ENCODE measurements at places on chromosomes 12 and 14. TPM values are rescaled to one million over a fixed set of nuclear protein-coding genes. Genes with fewer than 3 reads are reported as not detected.
A peak's percentile ranks its signal among the peaks of the same experiment; 100 is the strongest.

- no peak for DNase-seq
Measured at GRCh38 chr12:92506460-92506859, 196.3 kb upstream of the PLEKHG7 start.

Gene LTB4R2
- 7.8 TPM for total RNA-seq

- no peak for DNase-seq
Measured at GRCh38 chr14:31270196-31270772, 62.7 kb upstream of the HECTD1 start.

- peak; percentile 72 for DNase-seq
Measured at GRCh38 chr14:76348898-76349297, 27.0 kb upstream of the ESRRB start.

DNA sequence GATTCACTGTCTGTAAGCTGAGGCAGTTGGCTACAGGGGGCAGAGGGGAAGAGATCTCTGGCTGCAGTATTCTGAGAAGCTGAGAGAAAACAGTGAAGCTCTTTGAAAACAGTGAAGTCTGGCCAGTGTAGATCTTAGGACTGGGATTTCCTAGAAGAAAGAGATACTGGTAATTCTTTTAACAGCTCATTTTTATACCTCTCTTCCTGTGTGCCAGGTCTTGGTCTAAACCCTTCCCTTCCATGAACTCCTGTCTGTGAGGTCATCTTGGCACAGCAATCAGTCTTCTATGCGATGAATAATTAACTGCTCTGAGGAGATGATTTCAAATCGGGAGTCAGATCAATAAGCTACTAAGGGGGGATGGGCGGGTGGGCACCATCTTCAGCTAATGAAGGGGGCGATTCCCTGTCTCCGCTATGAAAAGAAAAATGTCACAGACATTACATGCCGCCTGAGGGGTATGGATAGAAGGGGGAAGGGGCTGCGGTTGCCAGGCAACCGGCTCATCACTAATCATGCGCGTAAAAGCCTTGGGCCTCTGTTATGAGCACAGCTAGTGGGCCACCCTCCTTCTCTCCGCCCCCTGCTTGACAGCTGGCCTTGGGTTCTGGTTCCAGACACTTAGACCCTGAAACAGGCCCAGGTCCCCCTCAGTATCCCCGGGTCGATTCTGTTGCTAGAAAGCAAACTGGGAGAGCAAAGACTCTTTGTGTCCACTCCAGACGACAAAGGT, 75.3 kb upstream of the CEP83 start:
- DNase-seq = no peak

DNA sequence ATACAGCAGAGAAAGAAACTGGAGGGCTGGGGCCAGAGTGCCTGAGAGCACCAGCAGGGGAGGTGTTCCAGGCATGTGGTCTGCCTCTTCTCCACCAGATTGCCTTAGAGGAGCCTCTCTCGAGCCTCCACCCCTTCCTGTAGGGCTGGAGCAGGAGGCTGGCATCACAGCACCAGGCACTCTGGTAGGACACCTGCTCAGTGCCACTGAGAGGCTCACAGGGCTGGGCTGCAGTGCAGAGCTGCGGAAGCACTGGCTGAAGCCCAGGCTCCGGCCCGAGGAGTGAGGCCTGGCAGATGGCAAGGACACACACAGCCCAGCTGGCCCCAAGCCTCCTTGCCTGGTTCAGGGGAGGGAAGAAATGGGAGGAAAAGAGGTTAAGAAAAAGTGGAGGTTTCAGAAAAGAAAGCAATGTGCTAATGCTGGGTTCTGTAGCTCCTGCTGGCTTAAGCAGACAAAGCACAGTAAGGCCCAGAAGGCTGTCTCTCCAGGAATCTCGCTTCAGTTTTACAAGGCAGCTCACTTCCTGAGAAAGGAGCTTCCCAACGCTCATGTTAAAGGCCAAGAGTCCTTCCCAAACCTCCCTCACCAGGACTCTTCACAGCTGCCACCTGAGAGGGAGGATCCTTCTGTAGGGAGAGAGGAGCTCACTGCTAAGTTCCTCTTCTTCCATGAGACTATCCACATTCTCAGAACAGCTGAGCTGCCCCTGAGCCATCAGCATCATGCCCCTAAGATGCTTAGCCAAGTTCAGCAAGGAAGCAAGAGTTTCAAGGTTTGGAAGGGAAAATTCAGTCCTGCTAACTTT, 23.8 kb downstream of the SPTB start:
- DNase-seq = no peak

Gene HNF1A
- total RNA-seq = not detected

DNA sequence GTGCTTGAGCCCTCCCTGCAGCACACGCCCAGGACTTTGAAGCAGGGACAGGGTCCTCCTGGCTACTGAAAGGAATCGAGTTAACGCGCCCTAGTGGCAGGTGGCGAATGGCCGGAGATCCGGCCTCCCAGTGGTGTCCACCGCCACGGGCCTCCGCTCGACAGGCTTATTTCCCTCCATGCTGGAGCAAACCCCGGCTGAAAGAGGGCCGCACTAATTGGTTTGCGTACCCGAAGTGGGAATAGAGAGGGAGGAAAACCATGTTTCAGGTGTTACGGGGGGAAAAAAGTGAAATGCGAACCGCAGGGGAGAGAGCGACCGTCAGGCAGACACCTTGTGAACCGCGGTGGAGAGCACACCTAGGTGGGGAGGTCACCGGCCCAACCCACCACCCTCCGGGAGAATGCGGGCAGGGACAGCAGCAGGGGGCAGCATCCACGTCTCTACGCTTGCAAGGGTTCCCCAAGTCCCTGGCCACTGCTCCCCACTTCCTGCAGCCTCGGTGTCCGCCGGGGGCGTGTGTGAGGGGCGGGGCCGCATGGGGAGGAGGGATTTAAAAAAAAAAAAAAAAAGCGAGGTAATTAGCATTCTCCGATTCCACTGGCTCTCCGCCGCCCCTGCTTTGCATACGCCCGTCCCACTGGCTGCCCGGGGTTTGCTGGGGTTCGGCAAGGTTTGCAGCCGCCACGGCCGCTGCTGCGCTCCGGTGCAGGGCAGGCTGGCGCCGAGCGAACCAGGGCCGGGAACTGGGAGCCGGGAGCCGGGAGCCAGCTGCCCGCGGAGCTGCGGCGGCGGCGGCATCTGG, 224.6 kb upstream of the CRY1 start:
- peak; percentile 92 for DNase-seq

All from astrocyte (in vitro differentiated cells and primary cell).